Stimulated activated CD4-positive, alpha-beta T cell treated with anti-CD3 and anti-CD28 coated beads, Interleukin-12 subunit alpha, Interleukin-12 subunit beta, amount 100 ng/mL, for 48 hours (primary cell): ENCODE measurements at places on chromosomes 6 and 20.

- DNase-seq: no peak
Measured at GRCh38 chr20:8066662-8067061, 47.1 kb upstream of the TMX4 start.

DNA sequence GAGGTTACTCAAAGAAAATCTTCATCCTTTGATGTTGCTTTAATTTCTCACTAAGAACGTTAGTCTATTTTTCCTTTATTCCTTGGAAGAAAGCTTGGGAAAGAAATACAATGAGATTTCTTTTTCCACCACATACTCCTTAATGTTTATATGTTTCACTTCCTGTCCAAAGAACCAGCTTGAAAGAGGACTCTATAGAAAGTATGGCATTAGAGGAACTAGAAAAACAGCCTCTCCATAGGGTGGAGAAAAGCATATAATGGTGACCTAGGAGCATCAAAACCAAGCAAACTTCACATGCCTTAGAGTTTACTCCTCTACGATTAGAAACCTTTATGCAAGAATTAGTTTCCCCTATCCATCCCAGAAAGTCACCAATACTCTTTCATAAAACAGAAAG, 131.1 kb downstream of the OPRM1 start:
- no peak for DNase-seq

DNA sequence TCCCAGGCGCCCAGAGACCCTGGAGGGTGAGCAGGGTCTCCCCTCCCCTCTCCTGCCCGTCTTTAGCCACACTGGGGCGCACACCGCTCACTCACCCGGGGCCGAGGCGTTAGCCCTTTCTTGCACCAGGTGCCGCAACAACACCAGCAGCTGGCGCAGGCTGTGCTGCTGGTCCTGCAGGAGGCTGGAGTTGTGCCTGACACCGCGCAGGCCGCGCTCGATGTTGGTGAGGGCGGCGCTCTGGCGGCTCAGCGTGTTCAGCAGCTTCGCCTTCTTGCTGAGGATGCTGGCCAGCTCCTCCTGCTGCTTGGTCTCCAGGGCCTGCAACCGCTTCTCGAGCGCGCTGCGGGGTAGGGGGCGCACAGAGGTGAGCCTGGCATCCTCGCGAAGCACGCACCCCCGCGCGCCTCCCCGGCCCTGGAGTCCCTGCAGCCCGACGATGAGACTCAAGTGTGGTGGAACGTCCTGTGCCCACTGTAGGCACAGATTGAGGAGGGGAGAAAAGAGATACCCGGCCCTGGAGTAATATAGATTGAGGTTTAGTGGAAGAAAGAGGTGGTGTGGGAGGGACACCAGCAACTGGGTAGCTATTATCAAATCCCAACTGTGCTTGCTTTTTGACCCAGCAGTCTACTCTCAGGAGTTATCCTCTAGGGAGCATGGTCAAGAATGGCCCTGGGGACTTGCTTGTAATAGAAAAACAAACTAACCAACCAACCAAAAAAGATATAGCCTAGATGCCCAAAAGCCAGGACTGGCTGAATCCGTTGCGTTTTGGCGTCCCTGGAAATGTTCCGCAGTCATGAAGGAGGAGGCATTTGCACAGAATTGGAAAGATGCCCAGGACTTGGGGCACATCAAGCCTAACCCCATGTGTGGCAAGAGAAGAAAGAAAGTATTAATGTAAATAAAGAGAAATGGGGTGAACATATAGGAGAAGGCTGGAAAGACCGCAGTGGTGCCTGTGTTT, 30.9 kb downstream of the ANGPT4 start:
- DNase-seq: no peak

GRCh38 chr6:34082864-34083626, 62.8 kb downstream of the GRM4 start:
- DNase-seq: no peak

- no peak for DNase-seq
Measured at GRCh38 chr6:148837941-148838340, 91.1 kb downstream of the UST start.

GRCh38 chr6:108625581-108625980, 64.9 kb downstream of the FOXO3 start:
- DNase-seq: no peak

DNA sequence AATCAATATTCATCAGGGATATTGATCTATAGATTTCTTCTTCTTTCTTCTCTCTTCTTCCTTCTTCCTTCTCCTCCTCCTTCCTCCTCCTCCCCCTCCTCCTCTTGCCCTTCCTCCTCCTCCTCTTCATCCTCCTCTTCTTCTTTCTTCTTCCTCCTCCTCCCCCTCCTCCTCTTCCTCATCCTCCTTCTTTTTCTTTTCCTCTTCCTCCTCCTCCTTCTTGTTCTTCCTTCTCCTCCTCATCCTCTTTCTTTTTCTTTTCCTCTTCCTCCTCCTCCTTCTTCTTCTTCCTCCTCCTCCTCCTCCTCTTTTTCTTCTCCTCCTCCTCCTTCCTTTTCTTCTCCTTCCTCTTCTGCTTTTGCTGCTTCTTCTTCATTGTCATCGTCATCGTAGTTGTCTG, 52.4 kb upstream of the SERINC1 start:
- no peak for DNase-seq

- peak; percentile 35 for DNase-seq
Measured at GRCh38 chr6:46781478-46782378, 11.5 kb upstream of the MEP1A start.
